ENCODE measurements at places on chromosomes 3 and 15.
A peak's percentile ranks its signal among the peaks of the same experiment; 100 is the strongest.

- DNase-seq: no peak
These were observed 48.1 kb upstream of the PLCL2 start for GRCh38 chr3:16836505-16837237.

DNA sequence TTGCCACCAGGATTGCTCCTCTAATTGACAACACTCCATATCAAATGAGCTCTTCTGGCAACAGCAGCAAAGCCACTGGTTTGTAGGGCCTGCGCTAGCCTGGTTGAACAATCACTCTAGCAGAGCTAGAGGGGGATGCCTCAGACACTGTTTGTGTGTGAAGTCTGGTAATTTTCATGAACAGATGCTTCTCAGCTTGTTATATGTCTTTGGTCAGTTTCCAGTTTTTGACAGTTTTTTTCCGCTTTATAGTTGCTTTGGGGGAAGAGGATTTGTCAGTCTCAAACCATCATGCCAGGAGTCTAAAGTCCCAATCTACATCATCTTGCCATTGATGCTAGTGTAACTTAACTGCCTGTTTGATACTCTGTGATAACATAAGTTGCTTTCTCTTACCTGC is 136.0 kb downstream of the HCN4 start:
- no peak for DNase-seq

- no peak for DNase-seq
These were observed 226.9 kb upstream of the MRPL3 start for GRCh38 chr3:131729643-131730017.

GRCh38 chr3:27454461-27454860 is 29.7 kb downstream of the SLC4A7 start:
- DNase-seq: no peak

- DNase-seq: no peak
These were observed 377.7 kb upstream of the AGTR1 start for GRCh38 chr3:148319960-148320359.

DNA sequence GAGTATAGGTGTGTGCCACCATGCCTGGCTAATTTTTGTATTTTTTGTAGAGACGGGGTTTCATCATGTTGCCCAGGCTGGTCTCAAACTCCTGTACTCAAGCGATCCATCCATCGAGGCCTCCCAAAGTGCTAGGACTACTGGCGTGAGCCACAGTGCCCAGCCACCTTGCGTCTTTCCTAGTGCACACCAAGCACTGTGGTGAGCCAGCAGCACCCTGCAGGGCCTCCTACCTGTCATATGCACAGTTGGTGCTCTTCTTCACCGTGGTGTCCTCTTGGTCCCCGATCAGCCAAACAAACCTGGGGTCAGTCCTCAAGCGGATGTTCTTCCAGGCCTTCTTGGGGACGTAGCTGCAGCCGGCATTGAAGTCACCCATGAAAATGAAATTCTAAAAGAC is 13.2 kb downstream of the DNASE1L3 start:
- no peak for DNase-seq

GRCh38 chr3:50212502-50212901 is 7.4 kb downstream of the SLC38A3 start:
- DNase-seq: no peak

DNA sequence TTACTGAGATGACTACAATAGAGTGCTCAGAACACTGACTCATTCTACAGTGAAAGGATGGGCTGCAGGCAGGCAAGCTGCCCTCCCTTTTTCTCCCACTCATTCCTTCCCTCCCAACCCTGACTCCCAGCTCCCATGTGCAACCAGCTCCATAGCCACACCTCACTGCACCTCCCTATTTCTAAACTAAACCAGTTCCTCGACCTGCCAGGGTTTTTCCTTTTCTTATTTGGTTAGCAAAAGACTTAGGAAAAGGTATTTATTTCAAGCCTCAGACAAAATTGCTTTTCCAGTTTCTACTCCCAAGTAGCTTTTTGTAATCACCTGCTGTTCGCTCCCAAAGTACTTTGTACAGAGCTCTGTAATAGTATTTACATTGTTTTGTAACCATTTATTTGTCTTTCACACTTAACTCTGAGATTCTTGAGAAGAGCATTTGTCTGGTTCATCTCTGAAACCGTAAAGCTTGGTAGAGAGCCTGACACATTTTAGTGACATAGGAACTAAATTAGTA is 2.2 kb downstream of the AADAC start:
- peak; percentile 27 for DNase-seq

DNA sequence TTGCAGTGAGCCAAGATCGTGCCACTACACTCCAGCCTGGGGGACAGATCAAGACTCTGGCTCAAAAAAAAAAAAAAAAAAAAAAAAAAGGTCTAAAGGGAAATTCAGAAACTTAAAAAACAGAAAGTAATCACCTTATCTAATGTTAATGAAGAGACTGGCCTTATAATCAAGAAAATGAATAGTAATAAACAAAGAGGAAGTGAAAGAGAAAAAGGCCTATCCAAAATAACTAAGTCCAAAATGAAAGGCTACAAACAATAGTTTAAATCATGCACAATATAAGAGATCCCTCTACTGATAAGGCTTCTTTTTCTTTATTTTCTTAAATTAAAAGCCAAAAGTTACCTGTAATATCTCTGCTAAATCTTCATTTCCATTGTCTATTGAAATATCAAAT is 37.1 kb upstream of the HDC start:
- no peak for DNase-seq

- no peak for DNase-seq
These were observed 323.2 kb downstream of the PLCL2 start for GRCh38 chr3:17207979-17208378.

- no peak for DNase-seq
These were observed 46.3 kb upstream of the C2CD4B start for GRCh38 chr15:62211348-62211747.

GRCh38 chr3:37847689-37848088 is 14.0 kb upstream of the CTDSPL start:
- no peak for DNase-seq

GRCh38 chr3:44482721-44483120 is 5.3 kb upstream of the ZNF445 start:
- DNase-seq: no peak

DNA sequence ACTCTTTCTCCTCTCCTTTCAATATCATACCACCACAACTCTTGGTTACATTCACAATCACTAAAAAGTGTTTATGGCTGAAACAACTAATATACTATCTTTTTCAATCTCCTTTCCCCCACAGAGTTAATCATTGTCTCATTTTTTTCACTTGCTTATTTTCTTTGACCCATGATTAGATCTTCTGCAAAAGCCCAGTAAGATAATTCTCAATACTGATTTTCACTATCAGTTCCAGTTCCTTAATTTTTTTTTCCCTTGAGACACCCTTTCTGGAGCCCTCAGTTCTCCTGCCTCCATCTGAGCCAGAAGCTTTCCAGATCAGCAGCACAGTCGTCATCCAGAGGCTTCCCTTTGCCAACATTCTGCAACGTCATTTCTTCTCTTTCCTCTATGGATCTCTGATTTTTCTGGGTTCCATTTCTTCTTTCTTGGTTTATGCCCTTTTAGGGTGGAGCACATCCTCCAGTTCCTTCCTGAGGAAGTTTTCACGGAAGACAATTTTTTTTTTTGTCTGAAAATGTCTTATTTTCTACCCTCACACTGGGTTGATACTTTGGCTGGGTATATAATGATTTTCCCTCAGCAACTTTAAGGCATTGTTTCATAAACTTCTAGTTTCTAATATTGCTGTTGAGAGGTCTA is 88.7 kb upstream of the C15orf39 start:
- DNase-seq: no peak

- peak; percentile 79 for DNase-seq
These were observed 169.8 kb upstream of the MYRIP start for GRCh38 chr3:39639344-39640236.

GRCh38 chr3:162338514-162338913 is 841.9 kb downstream of the OTOL1 start:
- no peak for DNase-seq

- DNase-seq: no peak
These were observed 611.4 kb upstream of the NAALADL2 start for GRCh38 chr3:174247687-174248152.

DNA sequence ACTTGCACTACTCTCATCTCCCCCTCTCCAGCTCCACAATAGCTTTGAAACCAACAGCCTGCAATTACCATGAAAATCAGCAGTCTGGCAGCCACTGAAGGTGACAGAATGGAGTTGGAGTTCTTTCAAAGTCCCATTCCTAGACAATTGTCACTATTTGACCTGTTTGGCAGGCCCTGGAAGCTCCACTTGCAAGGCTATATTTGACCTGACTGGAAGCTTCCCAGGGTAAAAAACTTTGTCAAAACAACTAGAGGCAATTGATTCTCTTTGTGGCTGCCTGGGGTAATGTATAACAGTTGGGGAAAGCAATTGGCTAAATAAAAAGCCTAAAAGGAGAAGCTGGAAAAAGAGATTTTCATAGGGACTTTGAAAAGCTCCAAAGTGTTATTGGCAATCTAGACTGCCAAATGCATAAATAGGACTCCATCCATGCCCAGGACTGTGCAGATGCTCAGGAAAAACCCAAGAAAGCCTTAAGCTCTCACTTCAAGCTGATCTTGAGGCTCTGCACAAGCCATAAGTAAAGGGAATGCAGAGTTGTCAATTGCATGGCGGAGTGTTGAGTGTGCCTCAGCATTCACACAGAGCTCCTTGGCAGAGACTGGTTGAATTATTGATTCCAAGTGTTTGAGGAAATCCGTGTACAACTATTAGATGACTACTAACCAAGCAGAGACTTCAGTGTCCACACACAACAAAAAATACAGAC is 18.3 kb downstream of the GREM1 start:
- no peak for DNase-seq

DNA sequence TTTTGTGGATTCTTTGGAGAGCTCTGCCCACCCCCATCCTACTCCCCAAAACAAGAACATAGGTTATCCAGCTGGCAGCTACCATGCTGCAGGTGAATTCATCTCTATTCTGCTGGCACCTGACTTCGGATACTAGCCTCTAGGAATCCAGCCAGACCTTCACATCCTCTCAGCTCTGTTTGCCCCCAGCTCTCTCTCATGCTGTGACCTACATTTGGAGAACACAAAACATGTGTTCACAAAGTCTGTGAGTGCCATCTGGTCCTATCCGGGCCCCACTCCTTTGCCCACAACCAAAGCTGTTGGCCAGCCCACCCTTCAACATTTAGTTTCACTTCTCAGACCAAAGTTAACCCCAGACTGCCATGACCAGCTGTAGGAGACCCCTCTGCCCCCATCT is 89.4 kb upstream of the C3orf80 start:
- no peak for DNase-seq

- DNase-seq: no peak
These were observed 2.1 kb upstream of the ACKR4 start for GRCh38 chr3:132595014-132595413.

DNA sequence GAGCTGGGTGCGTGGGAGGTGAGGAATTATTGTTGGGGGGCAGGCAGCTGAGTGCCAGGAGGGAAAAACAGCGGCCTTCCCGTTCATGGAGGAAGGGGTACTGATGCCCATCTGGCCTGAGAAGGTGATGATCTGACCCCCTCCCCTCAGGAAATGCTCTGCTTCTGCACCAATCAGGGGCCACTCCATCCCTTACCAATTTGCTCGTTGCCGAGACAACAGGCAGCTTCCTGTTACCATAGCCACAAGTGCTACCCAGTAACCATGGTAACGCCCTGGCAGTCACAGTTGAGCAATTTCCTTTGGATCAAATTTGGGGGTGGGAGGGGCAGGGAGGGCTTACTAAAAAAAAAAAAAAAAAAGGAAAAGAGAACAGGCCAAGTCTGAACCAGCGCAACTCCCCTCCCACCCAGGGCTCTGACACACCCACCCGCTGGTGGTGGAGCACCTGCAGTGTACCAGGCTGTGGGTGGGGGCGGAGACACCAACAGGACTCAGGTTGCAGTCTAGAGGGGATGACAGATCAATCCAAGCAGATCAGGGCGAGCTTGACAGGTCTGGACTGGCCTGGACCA is 13.7 kb downstream of the CELF6 start:
- DNase-seq: no peak

DNA sequence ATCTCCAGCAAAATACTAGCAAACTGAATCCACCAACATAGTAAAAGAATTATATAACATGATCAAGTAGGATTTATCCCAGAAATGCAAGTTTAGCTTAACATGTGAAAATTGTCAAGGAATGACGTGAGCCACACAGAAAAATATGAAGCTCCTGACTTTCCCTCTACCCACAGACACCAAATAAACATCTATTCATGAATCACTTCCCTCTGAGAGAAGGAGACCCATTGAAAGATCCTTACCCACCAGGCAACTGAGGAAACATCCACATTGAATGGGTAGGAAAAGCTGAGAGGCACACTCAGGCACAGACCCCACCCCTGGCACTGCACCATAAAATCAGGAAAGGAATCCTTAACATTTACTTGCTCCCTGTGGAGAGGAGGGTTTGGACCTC is 102.2 kb upstream of the MANF start:
- peak; percentile 15 for DNase-seq

GRCh38 chr3:67783281-67784250 is 129.2 kb upstream of the SUCLG2 start:
- DNase-seq: peak; percentile 33

- peak; percentile 47 for DNase-seq
These were observed 29.6 kb downstream of the PSMD6 start for GRCh38 chr3:63993653-63994079.

DNA sequence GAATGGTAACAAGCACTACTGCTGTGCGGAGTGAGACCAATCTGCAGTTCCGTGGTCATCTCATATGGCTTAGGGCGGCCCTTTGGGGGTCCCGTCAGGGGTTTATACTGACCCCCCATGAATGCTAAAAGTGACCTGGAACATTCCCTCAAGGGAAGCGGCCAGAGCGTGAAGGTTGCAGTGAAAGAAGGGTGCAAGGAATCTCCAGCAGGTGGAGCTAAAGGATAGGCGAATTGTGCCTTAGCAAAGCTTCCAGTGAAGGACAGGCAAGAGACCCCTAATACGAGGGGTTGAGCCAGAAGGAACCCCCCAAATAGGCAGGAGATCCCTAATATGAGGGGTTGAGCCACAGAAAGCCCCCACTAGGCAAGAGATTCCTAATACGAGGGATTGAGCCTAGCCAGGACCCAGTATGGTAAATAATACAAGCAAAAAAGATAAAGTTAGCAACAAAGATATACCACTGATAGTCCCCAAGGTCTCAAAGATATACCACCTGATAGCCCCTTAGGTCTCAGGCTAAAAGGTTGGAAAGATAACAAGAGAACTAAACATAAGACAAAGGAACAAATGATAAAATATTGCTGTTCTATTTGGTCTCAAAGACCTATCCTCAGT is 32.8 kb downstream of the ZNF589 start:
- peak; percentile 13 for DNase-seq

GRCh38 chr3:137105277-137105977 is 147.6 kb downstream of the IL20RB start:
- peak; percentile 30 for DNase-seq

DNA sequence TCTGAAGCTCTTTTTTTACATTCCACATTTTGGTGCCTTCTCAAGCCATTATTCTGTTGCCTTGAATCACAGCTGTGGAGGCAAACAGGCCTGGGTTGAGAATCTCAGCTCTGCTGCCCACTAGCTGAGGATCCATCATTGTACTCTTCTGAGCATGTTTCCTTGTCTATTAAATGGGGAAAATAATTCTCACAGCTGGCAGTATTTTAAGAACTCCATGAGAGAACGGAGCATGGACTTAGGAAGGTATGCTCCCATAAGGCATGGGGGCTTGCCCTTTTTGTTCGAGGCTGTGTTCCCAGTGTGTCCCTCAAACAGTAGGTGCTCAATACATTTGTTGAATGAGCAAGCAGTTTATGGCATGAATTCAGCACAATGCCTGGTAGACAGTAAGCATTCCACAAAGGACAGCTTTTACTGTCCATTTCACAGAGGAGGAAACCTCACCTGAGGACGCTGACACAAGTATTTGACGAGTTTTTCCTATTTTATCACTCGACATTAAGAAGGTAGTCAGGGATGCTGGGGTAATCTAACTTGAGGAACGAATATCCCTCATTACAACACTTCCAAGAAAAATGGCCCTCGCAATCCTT is 2.1 kb upstream of the PTPRG start:
- DNase-seq: no peak
